ENCODE measurements at places on chromosomes 3 and 15.

- DNase-seq: no peak
These were observed 15.2 kb downstream of the ARPP21 start for GRCh38 chr3:35654476-35654875.

GRCh38 chr3:184145111-184145524 lies 10.0 kb downstream of the EIF2B5 start:
- no peak for DNase-seq

- DNase-seq: no peak
These were observed 31.0 kb downstream of the FSTL1 start for GRCh38 chr3:120419797-120420196.

- DNase-seq: no peak
These were observed 132.3 kb downstream of the STAC start for GRCh38 chr3:36512555-36512954.

GRCh38 chr3:139202226-139202958 lies 141.4 kb upstream of the MRPS22 start:
- DNase-seq: no peak

- no peak for DNase-seq
These were observed 303.2 kb downstream of the ZIC1 start for GRCh38 chr3:147712357-147712756.

GRCh38 chr3:131503320-131503635 lies 507 bp upstream of the MRPL3 start:
- DNase-seq: no peak

- no peak for DNase-seq
These were observed 601.7 kb upstream of the ZNF717 start for GRCh38 chr3:76387000-76387399.

- DNase-seq: no peak
These were observed 4.8 kb downstream of the RARRES1 start for GRCh38 chr3:158727206-158728060.
